ENCODE measurements at places on chromosomes 5 and 9.

DNA sequence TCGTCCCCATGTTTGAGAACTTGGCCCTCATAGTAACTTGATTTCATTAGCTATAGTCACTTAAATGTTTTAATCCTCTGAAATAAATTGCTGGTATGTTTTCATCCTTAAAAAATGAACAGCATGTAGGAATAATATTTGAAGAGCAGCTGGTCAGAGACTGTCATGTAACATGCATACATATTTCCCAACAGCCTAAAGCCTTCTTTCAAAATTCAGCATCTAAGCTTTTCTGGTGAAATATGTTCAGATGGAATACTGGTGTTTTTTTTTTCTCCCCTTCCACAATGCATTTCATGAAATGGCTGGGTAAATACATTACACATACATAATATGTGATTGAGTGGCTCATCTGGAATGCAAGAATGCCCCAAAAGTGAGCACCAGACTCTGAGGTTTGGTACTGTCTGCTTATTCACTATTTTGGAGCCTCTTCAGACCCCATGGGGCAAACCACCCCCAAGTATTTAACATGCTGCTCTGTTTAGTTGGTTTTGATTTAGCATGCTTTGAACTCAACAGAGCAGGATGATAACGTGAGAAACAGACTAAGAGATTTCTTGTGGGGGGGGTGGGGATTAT, 94.0 kb downstream of the SMARCA2 start:
- no peak for DNase-seq

DNA sequence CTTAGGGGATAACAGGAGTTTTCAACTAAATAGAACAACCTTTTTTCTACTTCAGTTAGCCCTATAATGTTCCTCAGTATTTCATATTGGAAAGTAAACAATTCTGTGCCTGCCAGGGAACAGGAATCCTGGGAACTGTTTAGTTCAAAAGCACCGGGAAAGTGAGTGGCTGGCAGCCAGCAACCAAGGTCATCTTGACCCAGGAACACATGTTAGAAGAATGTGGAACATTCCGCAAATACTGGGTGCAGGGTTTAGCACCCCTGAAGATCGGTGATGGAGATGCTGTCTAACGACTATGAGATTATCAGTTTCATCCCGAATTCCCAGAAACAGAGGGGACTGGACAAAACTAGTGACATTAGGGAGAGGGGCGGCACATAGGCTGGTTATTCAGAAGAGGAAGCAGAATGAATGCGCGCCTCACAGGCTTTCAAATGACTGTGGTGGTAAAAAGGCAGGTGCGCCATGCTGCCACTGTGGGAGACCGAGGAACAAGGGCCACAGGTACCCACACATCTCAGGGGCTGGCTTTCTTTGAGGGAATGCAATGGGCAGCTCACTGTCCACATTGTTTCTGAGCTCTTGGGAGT, 51.2 kb downstream of the IPPK start:
- no peak for DNase-seq

DNA sequence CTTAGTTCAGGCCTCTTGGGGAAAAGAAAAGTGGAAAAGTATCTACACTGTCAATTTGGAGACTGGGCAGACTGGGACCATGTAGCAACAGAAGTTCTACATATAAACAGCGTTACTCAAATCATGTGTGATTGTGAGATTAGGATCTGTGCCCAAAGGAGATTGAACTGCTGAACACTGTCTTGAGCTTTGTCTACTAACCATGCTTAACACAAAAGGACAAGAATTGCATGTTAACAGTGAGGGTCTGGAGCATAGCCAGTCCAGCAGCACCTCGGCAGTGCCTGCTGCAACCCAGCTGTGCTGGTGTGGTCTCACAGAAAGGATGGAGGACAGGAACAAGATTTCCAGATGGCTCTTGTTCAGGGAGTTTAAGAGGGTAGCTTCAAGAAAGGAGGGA, 5.7 kb downstream of the PAM start:
- DNase-seq = no peak

GRCh38 chr5:14577971-14578370, 3.6 kb upstream of the OTULINL start:
- DNase-seq = no peak

- peak; percentile 29 for DNase-seq
These were observed 715.2 kb upstream of the ZNF608 start for GRCh38 chr5:125461641-125462072.
